ENCODE measurements at places on chromosomes 5 and 9.
A peak's percentile ranks its signal among the peaks of the same experiment; 100 is the strongest.

- no peak for DNase-seq
These were observed 213.5 kb upstream of the MVB12B start for GRCh38 chr9:126113176-126113575.

DNA sequence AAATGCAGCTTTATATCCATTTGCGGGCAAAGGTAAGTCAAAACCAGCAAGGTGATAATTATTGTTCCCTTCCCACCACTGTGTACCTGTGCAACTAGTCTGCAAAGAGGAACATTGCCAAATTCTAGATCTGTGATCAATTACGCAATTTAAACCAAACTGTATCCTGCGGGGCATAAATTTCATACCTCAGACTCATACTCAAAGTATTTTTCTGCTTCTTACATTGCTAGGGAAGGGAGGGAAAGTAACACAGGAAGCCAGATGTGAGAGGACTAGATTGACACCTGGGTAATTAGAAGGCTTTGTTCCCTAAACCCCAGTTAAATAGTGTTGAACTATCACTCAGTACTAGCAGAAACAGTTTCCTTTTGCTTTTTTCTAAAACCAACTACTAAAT, 240.2 kb upstream of the ZNF608 start:
- no peak for DNase-seq

DNA sequence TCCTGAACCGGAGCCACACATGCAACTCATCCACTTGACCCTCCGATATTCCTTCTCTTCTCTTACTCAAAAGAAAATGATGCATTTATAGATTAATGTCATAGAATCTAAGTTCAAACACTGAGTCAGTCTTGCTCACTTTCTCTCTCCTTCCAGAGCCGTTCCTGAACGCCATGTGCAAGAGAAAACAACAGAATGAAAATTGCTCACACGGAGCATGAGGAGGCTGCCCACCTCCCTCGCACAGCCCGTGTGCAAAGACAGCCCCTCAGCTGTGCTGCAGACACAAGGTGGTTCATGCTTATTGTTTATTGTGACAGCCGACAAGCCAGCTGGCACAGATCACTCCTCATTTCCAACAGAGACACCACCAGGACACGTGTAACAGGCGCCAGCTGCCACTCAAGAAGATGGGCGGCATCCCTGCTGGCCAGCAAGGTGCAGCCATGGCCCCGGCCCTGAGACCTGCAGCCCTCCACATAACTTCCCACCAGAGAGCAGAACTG, 290.8 kb downstream of the GLIS3 start:
- DNase-seq, result no peak

GRCh38 chr5:64952951-64953673, 184.4 kb downstream of the CWC27 start:
- DNase-seq, result no peak

GRCh38 chr5:159343295-159344094, 13.2 kb upstream of the IL12B start:
- no peak for DNase-seq

DNA sequence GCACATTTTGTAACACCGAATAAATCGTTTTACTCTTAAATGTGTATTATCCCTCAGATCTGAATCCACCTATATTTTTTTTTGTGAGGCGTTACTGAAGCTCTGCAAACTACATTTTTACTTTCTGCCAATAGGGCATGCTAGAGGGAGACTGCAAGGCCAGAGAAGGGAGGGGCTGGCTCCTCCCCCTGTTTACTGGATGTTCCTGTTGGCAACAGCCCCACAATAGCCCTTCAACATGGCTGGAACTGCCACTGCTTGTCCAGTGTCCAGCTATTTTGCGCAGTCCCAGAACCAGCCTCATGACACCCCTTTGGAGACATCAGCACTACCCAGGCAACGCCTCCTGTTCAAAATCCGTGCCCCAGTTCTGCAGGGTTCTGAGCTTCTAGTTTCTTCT, 85.4 kb upstream of the MIER3 start:
- DNase-seq, result no peak

- DNase-seq, result no peak
These were observed 24.4 kb downstream of the FBLL1 start for GRCh38 chr5:168553377-168554130.

DNA sequence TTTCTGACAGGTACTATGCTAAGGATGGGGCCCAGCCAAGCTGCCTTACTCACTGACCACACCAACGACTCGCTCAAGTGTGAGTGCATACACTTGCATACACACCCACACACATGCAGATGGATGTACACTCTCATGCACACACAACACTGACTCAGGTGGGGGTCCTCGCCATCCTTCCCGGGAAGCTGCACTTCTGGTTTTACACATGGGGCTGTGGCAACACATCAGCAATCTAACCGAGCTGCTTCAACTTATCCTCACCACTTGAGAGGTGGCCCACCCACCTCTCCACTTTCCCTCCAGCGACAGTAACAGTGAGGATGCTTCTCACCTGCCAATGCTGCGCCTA, 67.2 kb upstream of the SLC25A51 start:
- peak; percentile 34 for DNase-seq

DNA sequence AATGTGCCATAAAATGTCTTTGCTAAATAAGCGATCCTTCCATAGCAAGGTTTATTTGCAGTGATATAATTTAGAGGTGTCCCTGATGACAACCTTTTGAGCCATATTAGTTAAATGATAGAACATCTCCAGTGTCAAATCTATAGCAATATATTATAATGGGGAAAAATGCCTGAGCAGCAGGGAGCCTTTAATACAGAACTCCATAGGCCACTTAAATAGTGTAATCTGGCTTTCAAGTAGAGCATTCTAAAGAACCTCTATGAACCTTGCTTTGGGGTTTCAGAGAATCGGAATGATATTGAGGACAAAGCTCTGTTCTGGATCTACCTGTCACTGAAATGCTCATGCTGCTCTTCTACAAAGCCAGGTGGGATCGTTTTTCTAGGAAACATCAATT, 96.7 kb upstream of the MEF2C start:
- DNase-seq, result no peak

- no peak for DNase-seq
These were observed 55.4 kb downstream of the SNCAIP start for GRCh38 chr5:122367456-122367855.

- no peak for DNase-seq
These were observed at the start of gene LRRC70 for GRCh38 chr5:62578540-62578939. LRRC70 (plus strand) TSS chr5:62578819; CDS start chr5:62579439, 620 bp downstream.

DNA sequence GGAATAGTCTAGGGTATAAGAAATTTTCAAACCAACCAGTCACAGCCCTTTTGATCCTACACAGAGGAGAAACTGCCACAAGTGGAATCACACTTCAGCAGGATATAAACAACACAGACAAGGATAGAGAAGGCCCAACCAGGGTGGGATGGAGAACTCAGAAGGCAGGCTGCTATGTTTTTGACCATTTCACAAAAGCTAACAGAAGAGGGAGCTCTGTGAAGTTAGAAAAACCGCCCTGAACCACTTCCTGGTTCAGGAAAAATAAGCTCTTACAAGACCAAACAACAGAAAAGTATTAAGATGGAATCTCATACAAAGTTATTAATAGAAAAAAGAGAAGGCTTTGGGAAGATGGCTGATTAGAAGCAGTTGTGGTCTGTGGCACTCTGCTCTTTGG, 960 bp upstream of the IFNB1 start:
- no peak for DNase-seq
